SK-N-SH (cell line): ENCODE measurements at places on chromosomes 5 and 9. TPM values are rescaled to one million over a fixed set of nuclear protein-coding genes. Genes with fewer than 3 reads are reported as not detected.

GRCh38 chr9:127178686-127179632 lies 56.5 kb upstream of the ANGPTL2 start:
- no peak for DNase-seq

DNA sequence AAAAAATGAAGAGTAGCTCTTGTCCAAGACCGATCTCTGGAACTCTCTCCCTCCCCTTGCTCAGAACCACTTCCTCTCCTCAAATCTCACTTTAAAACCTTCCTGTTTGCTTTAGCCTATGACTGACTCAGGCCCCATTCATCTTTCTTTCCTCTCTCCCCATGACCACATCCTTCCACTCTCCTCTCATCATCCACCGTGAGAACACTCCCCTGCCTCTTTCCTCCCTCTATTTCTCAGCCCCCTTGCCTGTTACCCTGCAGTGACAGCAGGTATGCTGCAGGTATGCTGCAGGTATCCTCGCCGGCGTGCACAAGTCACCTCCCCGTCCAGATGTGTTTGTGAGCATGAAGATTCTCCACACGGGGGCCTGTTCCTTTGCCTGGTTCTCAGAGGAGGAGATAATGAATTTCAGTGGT lies 505.3 kb downstream of the CCDC171 start:
- DNase-seq: no peak

DNA sequence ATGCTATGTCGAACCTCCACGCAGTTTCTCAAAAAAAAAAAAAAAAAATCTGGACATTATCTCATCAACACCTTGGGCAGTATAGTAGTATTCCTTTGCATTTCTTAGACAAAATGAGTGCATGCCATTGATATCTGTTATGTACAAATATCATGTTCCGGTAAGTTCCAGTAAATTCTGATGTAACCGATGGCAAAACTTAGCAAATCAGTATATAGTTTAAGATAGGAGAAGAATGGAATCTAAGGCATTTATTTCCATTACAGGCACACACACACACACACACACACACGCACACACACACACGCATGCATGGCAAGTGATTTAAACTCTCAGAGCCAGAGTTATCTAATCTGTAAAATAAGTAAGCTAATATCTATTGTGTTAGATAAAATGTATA lies 356.5 kb upstream of the TUSC1 start:
- no peak for DNase-seq

DNA sequence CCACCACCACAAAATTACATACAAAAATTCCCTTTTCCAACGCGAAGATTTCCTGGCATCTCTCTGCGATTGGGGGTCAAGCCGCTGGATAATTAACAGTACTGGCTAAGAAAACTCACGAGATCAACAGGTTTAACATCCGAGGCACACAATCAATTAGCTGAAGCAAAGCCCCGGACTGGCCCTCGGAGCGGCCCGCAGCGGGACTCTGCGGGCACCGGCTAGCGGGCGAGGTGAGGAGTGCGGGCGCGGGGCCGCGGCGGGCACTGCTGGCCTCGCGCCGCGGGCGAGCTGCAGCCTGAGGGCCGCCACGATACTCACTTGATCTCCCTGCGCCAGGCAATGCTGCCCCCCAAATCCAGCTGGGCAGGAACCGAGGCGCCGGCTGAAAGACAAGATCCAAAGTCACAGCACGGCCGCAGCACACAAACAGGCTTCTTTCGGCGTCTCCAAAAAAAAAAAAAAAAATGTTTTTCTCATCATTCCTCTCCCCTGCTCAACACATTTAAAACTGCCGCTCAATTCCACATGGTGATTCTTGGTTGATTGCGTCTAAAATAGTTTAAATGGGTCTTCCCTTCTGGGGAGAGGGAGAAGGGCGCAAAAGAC lies 210.2 kb downstream of the MEF2C start:
- no peak for DNase-seq

GRCh38 chr5:1468247-1468612 lies 23.0 kb upstream of the SLC6A3 start:
- peak; percentile 83 for DNase-seq

DNA sequence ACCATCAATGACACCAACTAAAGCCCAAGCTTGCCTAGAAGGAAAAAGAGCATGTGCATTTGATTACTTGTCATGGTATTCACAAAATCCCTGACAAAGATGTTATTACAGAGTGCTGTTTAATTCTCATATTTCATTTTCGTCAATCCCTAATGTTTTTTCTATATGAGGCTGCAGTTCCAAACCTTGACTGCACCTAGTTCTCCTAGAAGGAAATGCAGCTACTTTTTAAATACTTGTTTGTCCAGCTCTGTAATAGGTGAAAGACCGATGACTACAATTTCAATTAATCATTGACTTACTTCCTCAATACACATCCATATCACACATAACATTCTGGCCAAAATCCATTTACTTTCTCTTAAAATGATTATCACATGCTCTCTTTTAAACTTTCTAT lies 28.1 kb downstream of the CEMIP2 start:
- DNase-seq: no peak

DNA sequence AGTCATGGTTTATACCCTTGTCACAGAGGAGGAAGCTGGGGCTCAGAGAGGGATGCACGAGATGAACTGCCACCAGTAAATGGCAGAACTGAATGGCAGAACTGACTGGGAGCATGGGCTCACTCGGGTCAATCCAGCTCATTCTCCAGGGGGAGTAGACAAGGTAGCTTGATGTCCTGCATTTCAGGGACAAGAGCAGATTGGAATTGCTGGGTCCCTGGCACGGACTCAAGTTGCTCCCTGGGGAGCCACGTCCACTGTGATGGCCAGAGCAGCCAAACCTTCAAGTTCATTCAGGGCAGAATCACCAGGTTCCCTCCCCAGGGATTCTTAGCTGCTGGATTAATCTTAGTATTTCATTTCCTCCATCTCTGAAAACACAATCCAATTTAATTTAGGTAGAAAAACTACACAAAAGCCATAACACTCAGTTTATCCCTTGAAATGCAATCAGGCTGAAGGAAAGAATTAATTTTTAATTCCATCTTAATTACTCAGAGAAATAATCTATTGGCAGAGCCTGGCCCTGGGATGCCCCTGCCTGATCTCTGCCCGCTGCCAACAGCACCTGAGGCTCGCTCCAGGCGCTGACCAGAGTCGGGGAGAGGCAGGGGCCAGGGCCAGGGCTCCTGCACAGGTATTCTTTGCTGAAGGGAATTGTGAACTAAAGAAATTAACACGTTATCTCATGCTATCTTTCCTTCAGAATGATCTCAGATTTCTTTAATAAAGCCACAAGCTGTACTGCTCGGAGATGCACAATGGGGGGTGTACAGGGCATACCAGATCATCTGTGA lies 42.0 kb upstream of the UNC5A start:
- DNase-seq: no peak

GRCh38 chr5:58077966-58078365 lies 381.9 kb downstream of the PLK2 start:
- DNase-seq: no peak

- no peak for DNase-seq
Measured at GRCh38 chr5:65612298-65612907, 11.7 kb downstream of the TRIM23 start.

GRCh38 chr5:151617841-151618710 lies 26.9 kb upstream of the FAT2 start:
- DNase-seq: no peak

CREBRF gene
- polyA plus RNA-seq: 2.4 and 3.2 TPM in 2 replicates

FAM81B gene
- polyA plus RNA-seq: 0.21 and 0.55 TPM in 2 replicates

CCL19 gene
- not detected in 2 replicates for polyA plus RNA-seq

NUTM2F gene
- not detected in 2 replicates for polyA plus RNA-seq

PITX1 gene
- not detected in 2 replicates for polyA plus RNA-seq

SOHLH1 gene
- not detected in 2 replicates for polyA plus RNA-seq
